SHP77 (cell line): ENCODE measurements at places on chromosomes 2 and 18.
A peak's percentile ranks its signal among the peaks of the same experiment; 100 is the strongest.

DNA sequence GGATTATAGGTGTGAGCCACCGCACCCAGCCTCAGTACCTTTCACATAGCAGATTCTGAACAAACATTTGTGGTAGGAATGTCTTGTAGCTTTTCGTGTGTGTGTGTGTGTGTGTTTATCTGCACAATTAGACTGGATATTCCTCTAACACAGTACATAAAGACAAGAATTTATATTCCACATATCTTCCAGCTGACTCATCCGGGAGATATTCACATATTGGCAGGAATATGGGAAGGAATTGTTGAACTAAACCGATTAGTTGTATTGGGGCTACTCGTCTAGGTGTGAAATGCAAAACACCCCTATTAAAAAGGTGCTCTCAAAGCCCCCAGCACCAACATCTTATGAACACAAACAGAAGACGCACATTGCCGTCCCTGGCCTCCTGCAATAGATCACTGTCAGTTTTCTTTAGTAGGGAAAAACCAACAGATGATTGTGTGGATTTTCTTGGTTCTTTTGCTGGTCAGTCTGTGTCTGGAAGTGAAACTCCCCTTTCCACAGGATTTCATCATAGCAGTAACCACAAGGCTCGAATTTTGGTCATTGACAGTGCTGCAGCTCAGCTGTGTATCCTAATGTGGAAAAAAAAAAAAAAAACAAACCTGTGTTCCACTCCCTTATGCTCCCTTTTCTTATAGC lies 208.5 kb upstream of the ACVR2A start:
- no peak for DNase-seq

DNA sequence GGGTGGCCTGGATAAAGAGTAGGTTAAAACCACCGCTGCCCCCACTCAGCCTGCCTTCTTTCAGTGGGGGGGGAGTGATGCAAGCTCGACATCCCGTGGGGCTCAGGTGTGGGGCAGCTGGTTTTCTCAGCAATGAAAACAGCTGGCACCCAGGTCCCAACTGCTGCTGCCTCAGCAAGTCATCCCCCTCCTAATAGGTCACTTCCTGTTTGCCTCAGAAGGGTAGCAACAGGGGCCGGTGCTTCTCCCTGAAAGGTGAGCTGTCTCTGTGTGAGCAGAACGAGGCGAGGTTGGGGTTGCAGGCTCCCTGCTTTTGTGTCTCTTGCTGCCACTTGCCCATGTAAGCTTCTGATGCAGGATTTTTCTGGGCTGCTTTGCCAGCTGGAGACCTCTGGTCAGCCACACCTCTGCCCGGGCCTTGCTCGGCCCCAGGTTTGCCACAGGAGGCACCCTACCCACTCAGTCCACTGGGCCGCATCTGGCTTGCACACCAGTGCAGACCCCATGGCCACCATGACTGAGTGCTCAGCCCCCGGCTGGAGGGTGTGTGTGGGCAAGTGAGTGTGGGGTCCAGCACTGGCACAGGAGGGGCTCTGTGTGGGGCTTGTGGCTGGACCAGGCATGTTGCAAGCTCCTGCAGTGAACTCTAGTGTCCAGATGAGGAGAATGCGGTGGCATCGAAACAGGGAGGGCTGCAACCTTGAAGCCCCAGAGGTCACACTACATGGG lies 11.5 kb upstream of the ASB1 start:
- DNase-seq, result peak; percentile 81

DNA sequence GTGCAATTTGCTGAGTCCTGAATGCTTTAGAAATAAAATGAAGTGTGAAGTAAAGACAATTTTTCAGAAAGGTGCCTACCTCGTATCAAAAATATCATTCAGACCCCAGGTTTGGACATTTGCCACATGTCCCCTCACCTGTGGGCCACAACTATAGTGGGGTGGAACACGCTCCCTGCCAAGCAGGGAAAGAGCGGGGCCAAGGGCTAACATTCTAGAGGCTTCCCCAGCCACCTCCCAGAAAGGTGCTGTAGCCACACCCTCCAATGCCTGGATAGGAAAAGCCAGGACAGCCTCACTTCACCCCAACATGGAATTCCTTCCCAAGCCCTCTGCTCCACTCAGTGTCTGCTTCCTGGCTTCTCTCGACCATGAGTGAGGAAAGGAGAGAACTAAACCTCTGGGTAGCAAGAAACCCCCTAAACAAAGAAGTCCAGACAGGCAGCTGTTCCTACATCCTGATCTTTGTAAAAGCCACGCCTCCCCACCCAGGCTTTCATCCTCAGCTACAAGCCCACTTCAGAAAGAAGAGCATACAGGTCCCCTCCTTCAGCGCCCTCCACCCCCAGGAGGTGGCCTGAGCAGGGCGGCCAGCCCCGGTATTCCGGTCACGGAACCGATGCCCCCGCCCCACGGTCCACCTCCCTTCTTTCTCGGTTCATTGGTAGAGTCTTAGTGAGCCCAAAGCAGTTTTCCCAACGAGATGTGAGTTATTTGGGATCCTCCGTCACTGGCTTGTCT lies 2.1 kb downstream of the COL6A3 start:
- no peak for DNase-seq

DNA sequence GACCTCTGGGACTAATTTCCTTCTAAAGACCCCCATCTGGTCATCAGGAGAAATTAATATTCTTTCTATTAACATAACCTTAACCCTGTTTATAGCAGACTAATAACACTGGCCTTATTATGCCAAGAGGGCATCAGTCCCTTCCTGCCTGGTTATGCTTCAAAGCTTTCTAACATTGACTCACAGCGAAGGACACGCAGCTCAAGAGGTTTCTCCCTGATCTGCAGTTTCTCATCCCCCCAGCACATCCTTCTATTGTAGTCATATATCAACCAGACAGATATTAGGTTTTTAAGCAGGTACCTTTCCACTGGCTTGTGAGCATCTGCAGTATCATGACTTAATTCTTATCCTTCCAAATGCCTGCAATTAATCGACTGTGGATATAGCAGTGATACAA lies 100.0 kb upstream of the CXCR4 start:
- no peak for DNase-seq

DNA sequence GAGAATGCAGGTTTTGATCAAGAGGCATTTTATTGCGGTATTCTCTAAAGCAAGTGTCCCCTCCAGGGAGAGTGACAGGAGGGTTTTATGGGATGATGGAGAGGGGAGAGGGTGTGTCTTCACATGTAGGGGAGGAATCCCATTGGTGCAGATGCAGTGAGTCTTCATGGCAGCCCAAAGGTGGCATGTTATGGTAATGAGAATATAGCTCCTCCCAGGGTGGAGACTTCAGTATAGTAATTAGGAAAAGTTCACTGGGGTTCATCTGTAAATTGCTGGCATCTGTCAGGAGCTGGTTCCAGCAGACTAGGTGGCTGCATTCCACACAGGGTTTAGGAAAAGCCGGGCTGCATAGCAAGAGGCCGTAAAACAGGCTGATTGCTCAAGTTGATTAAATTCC lies 230.7 kb upstream of the CCDC68 start:
- DNase-seq, result no peak

DNA sequence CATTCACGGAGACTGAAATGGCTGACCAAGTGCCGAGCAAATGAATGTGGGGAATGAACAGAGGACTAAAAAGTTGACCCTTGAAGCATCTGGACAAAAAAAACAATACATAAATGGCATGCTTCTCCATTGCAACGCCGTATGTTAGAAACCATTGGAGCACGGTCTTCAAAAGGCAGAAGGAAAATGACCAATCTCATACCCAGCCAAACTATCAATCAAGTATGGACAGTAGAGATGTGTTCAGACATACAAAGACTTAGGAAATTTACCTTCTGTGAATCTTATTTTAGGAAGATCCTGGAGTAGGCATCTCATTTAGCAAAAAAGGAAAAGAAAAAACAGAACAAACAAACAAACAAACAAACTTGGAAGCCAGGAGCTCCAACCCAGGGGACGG lies 44.5 kb downstream of the HS6ST1 start:
- DNase-seq, result no peak

DNA sequence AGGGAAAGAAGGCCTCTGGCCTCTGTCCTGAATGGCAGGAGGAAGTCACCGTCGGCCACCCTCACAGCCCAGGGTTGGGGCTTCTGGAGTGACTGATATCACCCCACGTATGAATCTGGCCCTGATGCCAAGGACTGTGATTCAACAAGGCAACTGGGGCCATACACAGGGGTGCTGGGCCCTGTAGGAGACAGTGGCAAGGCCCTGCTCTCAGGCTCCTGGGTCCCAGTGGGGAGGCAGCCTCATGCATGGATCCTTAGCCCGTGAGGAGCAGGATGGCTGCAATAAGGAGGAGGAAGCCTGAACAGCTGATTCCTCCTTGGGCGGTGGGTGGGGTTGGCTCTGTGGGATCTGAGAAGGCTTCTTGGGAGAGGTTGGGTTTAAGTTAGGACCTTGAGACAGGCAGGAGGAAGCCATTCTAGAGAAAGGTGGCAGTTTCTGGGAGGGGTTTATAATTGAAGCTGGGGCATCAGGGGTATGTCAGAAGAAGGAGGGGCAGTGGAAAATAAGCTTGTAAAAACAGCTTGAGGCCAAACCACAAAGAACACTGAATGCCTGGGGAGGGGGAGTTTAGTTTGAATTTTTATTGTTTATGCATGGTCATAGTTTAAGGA lies 42.8 kb upstream of the LAPTM4A start:
- no peak for DNase-seq

- no peak for DNase-seq
Measured at GRCh38 chr2:70141902-70142589, 48.8 kb downstream of the C2orf42 start.

GRCh38 chr18:62863579-62864001 lies 148.2 kb downstream of the PHLPP1 start:
- DNase-seq, result no peak

- DNase-seq, result peak; percentile 5
Measured at GRCh38 chr18:54440292-54440691, 82.6 kb downstream of the C18orf54 start.

GRCh38 chr18:63987743-63988142 lies 17.9 kb downstream of the SERPINB8 start:
- DNase-seq, result no peak

DNA sequence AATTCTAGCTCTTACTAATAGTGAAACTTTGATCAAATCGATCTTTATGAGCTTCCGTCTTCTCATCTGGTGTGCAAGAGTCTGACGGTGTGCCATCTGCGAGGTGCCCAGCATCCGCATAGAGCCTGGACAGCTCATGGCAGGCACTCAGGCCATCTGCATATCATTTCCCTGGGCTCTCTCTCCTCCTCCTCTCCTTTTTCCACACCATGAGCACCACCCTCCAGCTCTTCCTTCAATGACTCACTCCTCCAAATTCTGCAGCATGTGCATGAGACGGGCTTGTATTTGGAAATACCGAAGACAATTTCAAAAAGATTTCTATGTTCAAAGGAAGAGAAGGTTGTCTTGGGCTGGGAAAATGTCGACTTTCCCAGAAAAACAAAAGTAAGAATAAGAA lies 161.1 kb downstream of the CCBE1 start:
- no peak for DNase-seq

DNA sequence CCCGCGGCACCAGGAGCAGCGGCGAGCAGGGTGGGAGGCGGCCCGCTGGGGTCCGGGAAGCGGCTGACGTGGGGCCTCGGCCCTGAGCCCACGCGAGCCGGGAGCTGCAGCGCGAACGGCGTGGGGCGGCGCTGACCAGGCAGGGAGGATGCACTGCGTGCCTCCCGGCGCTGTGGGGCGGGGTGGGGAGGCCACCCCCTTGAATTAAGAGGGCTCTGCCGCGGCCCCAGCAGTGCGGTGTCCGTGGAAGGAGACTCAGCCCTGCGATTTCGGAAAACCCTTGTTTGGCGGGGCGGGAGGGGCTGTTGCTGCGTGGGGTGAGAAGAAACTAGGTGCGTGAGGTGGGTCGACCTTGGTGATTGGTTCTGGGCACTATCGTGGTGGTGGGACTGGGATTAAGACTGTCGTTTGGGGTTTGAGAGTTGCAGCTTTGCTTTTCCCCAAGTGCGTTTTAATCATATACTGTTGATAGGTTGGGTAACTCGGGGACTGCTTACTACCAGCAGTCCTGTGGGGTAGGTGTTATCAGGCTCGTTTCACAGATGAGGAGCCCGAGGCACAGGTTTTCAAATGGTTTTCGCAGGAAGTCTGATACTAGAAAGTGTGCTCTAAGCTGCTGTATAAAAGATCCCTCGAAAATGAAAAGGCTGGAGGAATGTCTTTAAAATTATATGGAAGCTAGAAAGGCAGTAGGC lies 722 bp downstream of the ACSL3 start:
- DNase-seq, result no peak

DNA sequence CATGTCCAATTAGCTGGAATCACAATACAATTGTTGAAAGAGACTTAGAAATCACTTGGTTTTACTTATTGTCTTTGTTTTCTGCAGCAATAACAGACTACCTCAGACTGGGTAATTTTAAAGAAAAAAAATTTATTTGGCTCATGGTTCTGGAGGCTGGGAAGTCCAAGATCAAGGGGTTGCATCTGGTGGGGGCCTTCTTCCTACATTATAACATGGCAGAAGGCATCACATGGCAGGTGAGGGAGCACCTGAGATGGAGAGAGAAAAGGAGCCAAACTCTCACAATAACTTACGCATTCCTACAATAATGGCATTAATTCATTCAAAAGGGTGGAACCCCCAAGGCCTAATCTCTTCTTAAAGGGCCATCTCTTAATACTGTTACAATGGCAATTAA lies 37.5 kb upstream of the KLHL14 start:
- no peak for DNase-seq

- DNase-seq, result no peak
Measured at GRCh38 chr2:64938607-64939285, 50.5 kb upstream of the SLC1A4 start.

DNA sequence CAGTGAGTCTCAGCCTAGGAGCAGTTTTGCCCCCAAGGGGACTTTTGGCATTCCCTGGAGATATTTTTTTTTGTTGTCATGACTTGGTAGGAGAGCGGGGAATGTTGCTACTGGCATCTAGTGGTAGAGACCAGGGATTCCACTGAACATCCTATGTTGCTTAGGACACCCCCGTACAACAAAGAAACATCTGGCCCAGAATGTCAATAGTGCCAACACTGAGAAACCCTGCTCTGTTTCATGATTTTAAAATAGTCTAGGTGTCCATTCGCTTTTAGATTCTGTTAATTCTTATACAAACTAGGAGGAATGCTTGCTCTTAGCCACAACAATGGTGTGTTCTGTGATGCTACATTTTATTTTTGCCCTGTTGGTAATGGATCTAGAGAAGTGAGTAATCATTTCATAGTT lies 225.8 kb upstream of the SIX3 start:
- DNase-seq, result peak; percentile 3
